ENCODE measurements at places on chromosomes 7 and 10.

- DNase-seq: no peak
Observed at GRCh38 chr7:116521046-116521664, 3.7 kb upstream of the CAV1 start.

- DNase-seq: no peak
Observed at GRCh38 chr10:103278862-103279298, 1.9 kb downstream of the INA start.

GRCh38 chr10:77359287-77359691, 278.3 kb downstream of the KCNMA1 start:
- no peak for DNase-seq

GRCh38 chr10:79490400-79491142, 21.8 kb upstream of the EIF5AL1 start:
- no peak for DNase-seq

DNA sequence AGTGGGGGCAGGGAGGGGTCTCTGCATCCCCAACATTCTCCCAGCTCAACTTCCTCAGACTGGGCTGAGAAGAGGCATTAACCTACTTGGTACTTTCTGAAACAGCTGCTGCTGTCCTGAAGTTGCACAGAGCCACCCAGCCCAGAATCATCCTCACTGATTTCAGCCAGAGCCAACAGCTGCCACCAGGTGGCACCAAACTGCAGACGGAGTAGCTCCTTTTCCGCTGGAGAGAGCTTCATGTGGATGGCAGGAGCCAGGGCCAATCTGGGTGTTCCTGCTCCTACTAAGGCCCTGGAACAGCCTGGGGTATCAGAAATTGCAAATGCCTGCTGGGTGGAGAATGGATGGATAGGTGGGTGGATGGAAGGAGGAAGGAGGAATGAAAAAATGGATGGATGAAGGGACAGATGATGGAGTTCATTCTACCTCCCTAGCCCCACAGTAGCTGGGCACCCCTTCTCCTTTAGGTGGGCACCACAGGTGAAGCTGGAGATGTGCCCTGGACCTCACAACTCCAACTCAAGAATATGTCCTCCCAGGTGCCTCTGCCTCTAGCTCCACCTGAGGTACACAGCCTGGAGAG, 11.8 kb upstream of the DRGX start:
- DNase-seq: peak; percentile 82

GRCh38 chr7:47945261-47946015, 2.8 kb downstream of the PKD1L1 start:
- DNase-seq: peak; percentile 81

DNA sequence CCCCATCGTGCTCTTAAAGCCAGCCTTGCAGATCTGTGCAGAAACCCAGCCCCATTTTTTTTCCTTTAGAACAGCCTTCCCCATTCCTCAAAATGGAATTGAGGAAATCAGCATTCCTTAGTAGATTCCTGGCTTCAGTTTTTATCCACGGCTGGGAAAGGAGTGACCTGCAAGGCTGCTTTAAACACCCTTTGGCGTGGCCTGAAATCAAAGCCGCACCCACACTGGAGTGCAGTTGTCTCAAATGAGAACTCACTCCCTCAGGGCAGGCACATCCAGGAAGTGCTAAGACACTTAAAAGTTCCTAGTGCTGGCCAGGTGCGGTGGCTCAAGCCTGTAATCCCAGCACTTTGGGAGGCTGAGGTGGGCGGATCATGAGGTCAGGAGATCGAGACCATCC, 34.8 kb downstream of the HTR5A start:
- no peak for DNase-seq

DNA sequence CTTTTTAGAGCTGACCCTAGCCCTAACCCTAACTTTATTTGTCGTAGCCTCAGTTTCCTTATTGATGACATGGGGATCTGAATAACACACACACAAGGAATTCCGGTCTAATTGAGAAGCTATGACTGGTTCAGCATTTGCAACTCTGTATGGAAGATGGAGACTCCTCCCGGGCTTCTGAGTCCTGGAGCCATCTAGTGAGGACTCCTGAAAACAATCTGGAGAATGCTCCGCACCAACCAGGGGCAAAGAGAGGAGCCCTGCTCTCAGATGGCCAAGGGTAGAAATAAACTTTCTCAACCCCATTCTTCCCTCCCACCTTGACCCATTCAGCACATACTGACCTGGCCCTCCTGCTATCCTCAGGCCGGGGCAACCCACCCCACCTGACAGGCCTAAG, 26.4 kb downstream of the MBL2 start:
- no peak for DNase-seq

GRCh38 chr10:121611393-121612159, 13.3 kb upstream of the FGFR2 start:
- DNase-seq: no peak

DNA sequence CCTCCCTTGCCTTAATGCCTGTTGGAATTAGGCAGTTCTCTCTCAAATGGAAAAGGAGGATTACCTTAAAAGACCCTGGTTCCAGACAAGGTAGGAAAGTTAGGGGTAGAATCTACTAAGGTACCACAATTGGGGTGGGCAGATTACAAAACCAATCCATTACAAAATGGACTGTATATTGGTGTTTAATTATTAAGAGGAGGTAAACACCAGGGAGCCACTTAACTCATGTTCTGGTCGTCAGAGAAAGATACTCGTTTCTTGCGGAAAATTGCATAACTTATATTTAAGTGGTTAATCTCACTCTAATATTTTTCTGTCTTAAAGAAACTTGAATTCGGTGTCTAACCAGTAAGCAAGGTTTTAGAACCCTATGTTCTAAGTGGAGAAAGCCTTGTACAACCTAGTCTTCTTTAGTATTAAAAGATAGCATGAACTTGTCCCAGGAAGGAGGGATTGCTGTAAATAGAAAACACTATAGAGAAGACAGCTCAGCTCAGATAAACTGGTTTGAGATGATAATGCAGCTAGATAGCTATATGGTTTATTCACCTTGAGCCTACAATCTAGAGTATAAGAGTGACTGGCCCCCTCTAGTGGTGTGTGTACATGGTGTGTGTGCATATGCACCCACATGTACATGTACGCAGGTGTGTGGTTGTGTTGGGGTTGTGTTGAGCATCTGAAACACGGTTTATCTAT, 58.0 kb upstream of the STRIP2 start:
- DNase-seq: peak; percentile 67

GRCh38 chr10:23568996-23569395, 130.1 kb downstream of the OTUD1 start:
- DNase-seq: no peak

- DNase-seq: no peak
Observed at GRCh38 chr7:9324513-9324912, 891.1 kb downstream of the NXPH1 start.

DNA sequence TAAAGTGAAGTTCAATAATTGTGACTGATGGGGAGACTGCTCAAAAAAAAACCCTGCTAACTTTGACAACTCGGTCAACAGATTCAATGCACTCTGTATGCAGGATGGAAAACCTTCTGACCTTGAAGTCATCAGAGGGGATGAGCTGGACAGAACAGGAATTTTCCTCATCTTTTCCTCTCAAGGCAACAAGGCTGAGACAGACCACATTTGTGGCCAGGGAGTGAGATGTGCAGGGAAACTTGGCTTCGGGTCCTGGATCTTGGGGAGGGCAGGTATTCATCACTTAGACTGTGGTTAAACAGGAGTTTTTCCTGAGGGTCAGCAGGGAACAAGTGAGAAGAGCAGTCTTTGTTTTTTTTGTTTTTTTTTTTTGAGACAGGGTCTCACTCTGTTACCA, 100.6 kb downstream of the BAMBI start:
- no peak for DNase-seq

DNA sequence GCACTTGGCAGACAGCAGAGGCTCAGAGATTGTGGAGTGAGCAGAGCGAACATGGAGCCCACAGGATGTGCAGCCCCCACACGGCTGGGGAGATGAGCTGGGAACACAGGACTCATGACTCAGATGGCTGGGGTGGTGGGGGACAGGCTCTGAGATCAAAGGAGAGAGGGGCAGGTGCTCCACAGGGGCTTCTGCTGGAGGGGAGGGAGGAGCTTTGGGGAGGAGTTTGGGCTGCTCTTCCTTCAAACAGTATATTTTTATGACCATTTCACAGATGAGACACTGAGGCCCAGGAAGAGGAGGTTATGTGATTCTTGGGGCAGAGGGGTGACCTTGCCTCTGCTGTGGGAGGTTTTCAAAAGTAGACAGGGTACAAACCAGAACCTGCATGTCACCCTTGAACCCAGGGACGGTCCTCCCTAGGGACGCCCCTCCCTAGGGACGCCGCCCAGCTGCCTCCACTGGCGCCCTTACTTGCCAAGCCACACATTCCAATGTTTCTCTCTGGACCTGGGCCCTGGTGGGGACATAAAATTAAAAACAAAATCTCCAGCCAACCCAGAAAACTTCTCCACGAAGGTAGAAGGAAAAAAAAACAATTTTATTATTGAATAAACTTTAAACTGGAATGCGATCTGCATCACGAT, 981 bp upstream of the CRYGN start:
- peak; percentile 32 for DNase-seq

GRCh38 chr7:140581411-140581810, 59.2 kb downstream of the DENND2A start:
- no peak for DNase-seq

DNA sequence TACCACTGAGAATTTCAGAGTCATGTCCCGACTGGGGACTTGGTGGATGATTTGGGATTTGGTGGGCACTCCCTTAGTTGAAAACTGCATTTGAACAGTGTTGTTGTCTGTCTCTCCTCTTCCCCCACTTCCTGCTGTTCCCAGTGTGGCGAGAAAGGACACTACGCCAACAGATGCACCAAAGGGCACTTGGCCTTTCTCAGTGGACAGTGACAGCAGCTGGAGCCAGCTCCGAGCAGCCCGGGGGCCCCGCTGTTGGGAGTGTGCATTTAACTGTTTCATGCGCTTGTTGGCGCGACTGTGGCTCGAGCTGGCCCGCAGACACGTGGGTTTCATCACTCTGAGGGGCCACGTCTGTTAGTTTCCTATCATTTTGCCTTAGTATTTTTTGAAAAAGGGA, 9.7 kb downstream of the ATP5MF start:
- DNase-seq: no peak

GRCh38 chr7:150413640-150414081, 34.5 kb downstream of the ZNF775 start:
- DNase-seq: no peak

DNA sequence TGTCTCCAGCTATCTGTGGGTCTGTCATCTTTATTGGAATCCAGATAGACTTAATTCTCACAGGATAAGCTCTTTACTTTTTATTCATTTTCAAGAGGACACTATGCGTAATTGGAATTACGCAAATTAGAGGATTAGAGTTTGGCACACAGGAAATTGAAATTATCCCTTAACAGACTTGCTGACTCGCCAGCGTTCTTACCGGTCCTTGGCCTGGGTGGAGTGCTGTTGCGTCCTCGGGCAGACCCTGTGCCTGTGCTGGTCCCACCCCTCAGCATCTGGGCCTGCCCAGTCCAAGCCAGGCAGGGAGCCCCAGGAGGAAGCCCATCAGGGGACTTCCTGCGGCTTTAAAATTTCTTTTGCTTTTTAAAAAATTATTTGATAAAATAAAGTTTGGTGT, 101.8 kb downstream of the MKI67 start:
- DNase-seq: no peak

GRCh38 chr7:122535086-122535485, 163.8 kb downstream of the RNF133 start:
- DNase-seq: no peak

- no peak for DNase-seq
Observed at GRCh38 chr7:17532861-17533404, 234.5 kb downstream of the AHR start.

All from natural killer cell (primary cell).